CD4-positive, alpha-beta T cell (primary cell): ENCODE measurements at places on chromosomes 16 and 17.
A peak's percentile ranks its signal among the peaks of the same experiment; 100 is the strongest.

- no peak for DNase-seq
- H3K27ac ChIP-seq: no peak overlapping the region
- H3K36me3 ChIP-seq: peaks cover 69% of the 10 kb centered on the region
- H3K27me3 ChIP-seq: no peaks in the 10 kb centered on the region
- no peaks in the 10 kb centered on the region for H3K4me1 ChIP-seq
Measured at GRCh38 chr17:74803971-74804370, 27.8 kb upstream of the NAT9 start.

- H3K4me3 ChIP-seq: no peak overlapping the region
- H3K27me3 ChIP-seq: no peaks in the 10 kb centered on the region
- H3K27ac ChIP-seq: no peak overlapping the region
- H3K4me1 ChIP-seq: no peaks in the 10 kb centered on the region
- no peaks in the 10 kb centered on the region for H3K36me3 ChIP-seq
Measured at GRCh38 chr16:64077242-64077641, 1044.6 kb downstream of the CDH11 start.

GRCh38 chr16:84071121-84071520 lies 28.5 kb upstream of the SLC38A8 start:
- H3K27ac ChIP-seq: no peak overlapping the region
- no peaks in the 10 kb centered on the region for H3K4me1 ChIP-seq
- H3K4me3 ChIP-seq: no peak overlapping the region

GRCh38 chr16:15041271-15042004 lies 14.4 kb downstream of the NTAN1 start:
- no peak for DNase-seq
- no peaks in the 10 kb centered on the region for H3K4me1 ChIP-seq
- no peaks in the 10 kb centered on the region for H3K27me3 ChIP-seq
- H3K27ac ChIP-seq: no peak overlapping the region

DNA sequence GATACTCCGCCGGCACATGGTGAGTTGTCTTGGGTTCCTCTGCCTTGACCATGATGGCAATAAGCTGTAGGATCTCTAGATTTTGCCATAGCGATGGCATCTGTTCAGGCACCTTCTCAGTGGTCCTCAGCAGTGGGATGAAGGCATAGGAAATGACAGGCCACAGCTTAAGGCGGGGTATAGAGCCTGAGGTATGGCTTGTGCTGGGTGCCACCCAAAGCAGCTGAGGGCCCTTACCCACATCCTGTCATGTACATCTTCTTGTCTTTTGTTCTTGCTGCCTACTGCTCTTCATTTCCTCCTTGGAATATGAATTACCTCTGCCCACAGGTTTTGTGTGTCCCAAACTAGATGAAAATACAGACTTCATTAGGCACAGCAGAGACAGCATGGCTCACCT lies 29.5 kb downstream of the KAT7 start:
- H3K4me1 ChIP-seq: peaks cover 62% of the 10 kb centered on the region
- peak overlapping the region; percentile 13 for H3K4me3 ChIP-seq
- peaks cover 76% of the 10 kb centered on the region for H3K36me3 ChIP-seq
- H3K27me3 ChIP-seq: no peaks in the 10 kb centered on the region

GRCh38 chr16:79776243-79776847 lies 175.8 kb upstream of the MAF start:
- H3K36me3 ChIP-seq: no peaks in the 10 kb centered on the region
- no peaks in the 10 kb centered on the region for H3K4me1 ChIP-seq
- no peak overlapping the region for H3K27ac ChIP-seq
